ENCODE measurements at places on chromosomes 3 and 15. TPM values are rescaled to one million over a fixed set of nuclear protein-coding genes. Genes with fewer than 3 reads are reported as not detected.

The SLC25A38 gene
- total RNA-seq: 40.2 TPM

The SOX14 gene
- not detected for total RNA-seq

The NDUFB5 gene
- 35.8 TPM for total RNA-seq

The CACNA1D gene
- not detected for total RNA-seq

The SLC7A14 gene
- total RNA-seq: not detected

The FEZF2 gene
- total RNA-seq: not detected

The EPHA3 gene
- not detected for total RNA-seq

The GATM gene
- total RNA-seq: 3.2 TPM

The SEC22A gene
- 22.5 TPM for total RNA-seq

The TMCO5A gene
- total RNA-seq: not detected

The C3orf52 gene
- total RNA-seq: 0.95 TPM

The DAZL gene
- not detected for total RNA-seq

The LRRC57 gene
- total RNA-seq: 22.1 TPM

The CKMT1B gene
- not detected for total RNA-seq

The KY gene
- not detected for total RNA-seq

The ARHGEF26 gene
- total RNA-seq: 0.23 TPM

The CFAP100 gene
- total RNA-seq: not detected

The VEPH1 gene
- total RNA-seq: 0.67 TPM

The DPPA2 gene
- total RNA-seq: not detected

The MST1R gene
- total RNA-seq: 1.3 TPM

The TAGLN3 gene
- total RNA-seq: not detected
